Left renal pelvis (tissue), 4 donors: ENCODE measurements at places on chromosomes 2 and 18. TPM values are rescaled to one million over a fixed set of nuclear protein-coding genes. Genes with fewer than 3 reads are reported as not detected.

Gene CNOT11
- polyA plus RNA-seq, result 36.3 TPM

Gene TSPYL6
- not detected for polyA plus RNA-seq

Gene HADHA
- polyA plus RNA-seq, result 208 TPM

Gene PPP3R1
- polyA plus RNA-seq, result 67.4 TPM

Gene FBXO41
- 2.7 TPM for polyA plus RNA-seq

Gene SPATA3
- polyA plus RNA-seq, result not detected

Gene SPP2
- not detected for polyA plus RNA-seq

Gene SH3YL1
- polyA plus RNA-seq, result 124 TPM

Gene DUSP2
- 7.1 TPM for polyA plus RNA-seq

Gene PSME4
- polyA plus RNA-seq, result 65.7 TPM

Gene CD8B
- 0.61 TPM for polyA plus RNA-seq

Gene UGT1A10
- not detected for polyA plus RNA-seq

GRCh38 chr2:167136879-167137596 lies 248.8 kb downstream of the XIRP2 start:
- no peak for DNase-seq

- no peak for DNase-seq
Measured at GRCh38 chr2:191831410-191831994, 15.4 kb downstream of the CAVIN2 start.

DNA sequence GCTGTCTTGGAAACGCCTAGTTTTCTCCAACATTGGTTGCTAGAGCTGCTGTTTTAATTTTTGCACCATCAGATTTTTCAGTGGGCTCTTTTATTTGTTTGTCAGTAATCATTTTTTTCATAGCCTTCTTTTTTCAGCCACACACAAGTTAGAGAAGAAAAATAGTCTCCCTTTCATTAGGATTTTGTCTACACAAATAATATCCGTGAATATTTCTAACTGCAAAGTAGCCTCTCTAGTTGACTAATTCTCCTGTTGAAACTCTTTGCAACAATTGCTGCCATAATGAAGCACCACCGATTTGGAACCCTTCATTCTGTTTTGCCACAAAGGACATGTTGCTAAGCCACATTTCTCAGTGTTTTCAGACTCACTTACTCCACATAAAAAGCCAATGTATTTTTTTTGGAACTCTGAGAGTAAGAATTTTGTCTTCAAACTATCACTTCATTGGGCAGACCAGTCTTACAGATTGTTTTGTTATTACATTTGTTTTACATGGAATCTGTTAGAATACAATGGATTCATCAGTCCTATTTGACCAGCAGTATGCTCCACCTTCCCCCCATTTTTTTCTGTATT lies 9.6 kb downstream of the KCNJ3 start:
- no peak for DNase-seq

GRCh38 chr2:169001116-169001815 lies 29.9 kb downstream of the ABCB11 start:
- DNase-seq, result no peak

DNA sequence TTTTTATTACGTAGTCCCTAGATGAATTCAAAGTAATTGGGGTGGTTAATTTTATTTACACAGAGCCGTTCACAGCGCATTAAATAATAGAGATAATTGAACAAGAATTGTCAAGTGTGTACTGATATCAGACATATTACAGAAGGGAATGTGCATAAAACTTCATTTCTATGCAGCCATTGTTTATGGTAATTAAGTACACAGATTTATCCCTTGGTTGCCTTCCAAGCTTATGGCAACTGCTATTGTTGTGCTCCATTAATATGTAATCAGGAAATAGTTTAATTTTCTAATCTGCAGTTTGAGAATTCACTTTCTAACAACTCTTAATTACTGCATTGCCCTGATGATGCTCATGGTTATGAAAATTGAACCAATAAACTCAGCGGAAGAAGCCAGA lies 47.3 kb upstream of the OTX1 start:
- DNase-seq, result no peak

- no peak for DNase-seq
Measured at GRCh38 chr18:74370115-74370514, 54.5 kb downstream of the C18orf63 start.

GRCh38 chr18:46408334-46408987 lies 248.6 kb downstream of the LOXHD1 start:
- no peak for DNase-seq

- no peak for DNase-seq
Measured at GRCh38 chr18:45012286-45012685, 331.6 kb downstream of the SETBP1 start.

GRCh38 chr18:34220081-34220815 lies 4.5 kb downstream of the NOL4 start:
- DNase-seq, result no peak

DNA sequence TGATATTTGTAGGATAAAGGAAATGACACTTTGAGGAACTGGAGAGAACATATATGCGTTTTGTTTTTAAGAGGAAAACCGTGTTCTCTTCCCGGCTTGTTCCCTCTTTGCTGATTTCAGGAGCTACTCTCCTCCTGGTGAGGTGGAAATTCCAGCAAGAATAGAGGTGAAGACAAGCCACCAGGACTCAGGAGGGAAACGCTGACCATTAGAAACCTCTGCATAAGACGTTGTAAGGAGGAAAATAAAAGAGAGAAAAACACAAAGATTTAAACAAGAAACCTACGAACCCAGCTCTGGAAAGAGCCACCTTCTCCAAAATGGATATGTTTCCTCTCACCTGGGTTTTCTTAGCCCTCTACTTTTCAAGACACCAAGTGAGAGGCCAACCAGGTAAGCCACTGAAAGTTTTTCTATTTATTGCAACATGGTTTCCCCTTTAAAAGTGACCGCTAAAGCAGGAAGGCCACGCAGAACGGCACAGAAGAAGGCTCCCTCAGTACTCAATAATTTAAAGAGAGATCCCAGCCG lies 735 bp downstream of the NRP2 start:
- DNase-seq, result no peak

DNA sequence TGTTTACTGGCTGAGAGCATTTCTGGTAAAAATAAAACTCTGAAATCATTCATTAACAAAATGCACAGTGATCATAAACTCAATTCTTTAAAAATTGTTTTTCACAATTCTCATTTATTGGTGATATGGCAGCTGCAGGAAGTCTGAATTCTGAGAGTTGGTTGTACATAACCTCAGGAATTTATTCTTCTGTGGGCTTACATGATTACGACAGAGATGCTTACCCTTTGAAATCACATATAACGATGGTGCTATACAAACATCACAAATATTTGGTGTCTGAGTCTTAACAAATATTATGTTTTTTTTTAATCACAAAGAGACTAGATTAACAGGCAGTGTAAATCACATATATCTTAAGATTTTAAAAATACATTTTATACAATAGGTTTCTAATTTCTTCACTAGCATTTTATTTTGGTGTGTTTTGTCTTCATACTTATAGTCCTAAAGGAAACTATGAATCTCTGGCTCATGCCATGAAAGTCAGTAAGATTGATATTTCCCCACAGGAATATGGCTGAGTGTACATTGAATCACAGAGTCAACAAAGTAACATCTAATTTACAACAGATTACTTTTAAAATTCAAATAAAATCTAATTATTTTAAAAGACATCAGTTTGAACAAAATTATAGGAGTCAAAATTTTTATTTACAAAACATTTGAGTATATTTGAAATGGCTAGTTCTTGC lies 318.8 kb upstream of the THUMPD2 start:
- no peak for DNase-seq

DNA sequence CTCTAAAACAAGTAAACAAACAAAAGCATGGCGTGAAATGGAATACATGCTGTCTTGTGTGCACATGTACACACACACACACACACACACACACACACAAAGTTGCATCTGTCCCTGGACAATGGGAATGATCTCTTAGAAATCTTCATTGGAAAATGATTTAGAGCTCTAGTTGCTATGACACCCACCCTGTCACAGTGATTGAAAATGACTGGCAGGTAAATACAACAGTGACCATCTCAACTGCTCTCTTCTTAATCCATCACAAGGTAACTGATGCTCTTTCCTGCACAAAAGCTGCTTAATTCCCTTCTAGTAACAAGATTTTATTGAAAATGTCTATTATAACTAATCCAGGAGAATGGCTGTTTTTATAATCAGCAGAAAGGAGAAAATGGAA lies 1011.7 kb upstream of the GYPC start:
- no peak for DNase-seq

GRCh38 chr2:238227587-238228032 lies 12.2 kb downstream of the HES6 start:
- DNase-seq, result no peak

- no peak for DNase-seq
Measured at GRCh38 chr18:59052965-59053820, 86.5 kb upstream of the SEC11C start.

GRCh38 chr18:35432565-35433001 lies 55.4 kb upstream of the ZNF396 start:
- DNase-seq, result no peak

- no peak for DNase-seq
Measured at GRCh38 chr2:136242100-136242499, 124.2 kb upstream of the CXCR4 start.

- no peak for DNase-seq
Measured at GRCh38 chr2:241616168-241617125, 20.5 kb downstream of the THAP4 start.

DNA sequence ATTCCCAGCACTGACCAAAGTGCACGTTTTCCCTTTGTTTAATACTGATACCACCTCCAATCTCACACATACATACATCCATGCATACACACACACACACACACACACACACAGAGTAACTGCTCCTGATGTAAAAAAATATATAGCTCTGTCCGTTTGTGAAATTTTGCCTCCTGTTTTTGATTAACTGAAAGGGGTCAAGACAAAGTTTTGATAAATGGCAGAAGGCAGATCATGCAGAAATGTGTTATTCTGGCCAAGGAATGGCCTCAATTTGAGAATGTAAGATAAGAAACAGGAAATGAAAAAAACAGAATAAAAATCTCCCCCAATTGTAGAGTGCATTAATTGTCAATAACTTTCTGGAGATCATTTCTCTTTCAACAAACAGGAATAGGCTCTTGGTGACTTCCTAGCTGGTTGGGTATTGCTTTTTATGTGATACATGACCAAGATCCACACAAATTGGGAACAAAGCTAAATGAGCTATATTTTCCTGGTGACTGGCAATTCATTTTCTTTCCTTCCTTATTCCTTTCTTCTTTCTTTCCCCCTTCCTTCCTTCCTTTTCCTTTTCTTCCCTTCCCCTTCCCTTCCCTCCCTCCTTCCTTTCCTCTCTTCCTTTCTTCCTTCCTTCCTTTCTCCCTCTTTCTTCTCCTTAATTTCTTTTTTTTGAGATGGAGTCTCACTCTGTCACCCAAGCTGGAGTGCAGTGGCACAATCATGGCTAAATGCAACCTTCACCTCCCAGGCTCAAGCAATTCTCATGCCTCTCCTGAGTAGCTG lies 88.9 kb upstream of the PMAIP1 start:
- DNase-seq, result no peak

- no peak for DNase-seq
Measured at GRCh38 chr18:32469691-32470459, 807 bp downstream of the GAREM1 start.

GRCh38 chr2:104043864-104044263 lies 810.1 kb upstream of the POU3F3 start:
- DNase-seq, result no peak

DNA sequence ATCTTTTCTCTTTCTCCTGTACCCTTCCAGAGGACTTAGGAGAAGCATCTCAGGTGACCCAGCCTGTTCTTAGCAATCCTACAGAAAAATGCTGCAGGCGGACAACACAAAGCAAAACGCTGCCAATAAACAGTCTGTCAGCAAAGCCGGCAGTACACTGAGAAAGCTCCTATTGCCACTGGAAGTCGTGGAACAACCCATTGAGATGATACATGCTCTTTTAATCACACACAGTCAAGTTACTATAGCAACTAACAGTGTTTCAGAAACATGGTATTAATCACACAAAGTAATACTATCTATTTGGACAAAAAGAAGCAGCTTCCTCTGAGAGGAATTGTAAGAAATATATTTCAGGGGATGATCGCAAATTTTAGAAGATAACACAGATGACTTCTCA lies 10.5 kb downstream of the CTLA4 start:
- no peak for DNase-seq

- DNase-seq, result no peak
Measured at GRCh38 chr18:38966841-38967240, 1401.2 kb upstream of the CELF4 start.

GRCh38 chr2:122525336-122525735 lies 769.9 kb downstream of the TSN start:
- DNase-seq, result no peak

GRCh38 chr18:22650247-22650646 lies 232.5 kb upstream of the CTAGE1 start:
- no peak for DNase-seq

DNA sequence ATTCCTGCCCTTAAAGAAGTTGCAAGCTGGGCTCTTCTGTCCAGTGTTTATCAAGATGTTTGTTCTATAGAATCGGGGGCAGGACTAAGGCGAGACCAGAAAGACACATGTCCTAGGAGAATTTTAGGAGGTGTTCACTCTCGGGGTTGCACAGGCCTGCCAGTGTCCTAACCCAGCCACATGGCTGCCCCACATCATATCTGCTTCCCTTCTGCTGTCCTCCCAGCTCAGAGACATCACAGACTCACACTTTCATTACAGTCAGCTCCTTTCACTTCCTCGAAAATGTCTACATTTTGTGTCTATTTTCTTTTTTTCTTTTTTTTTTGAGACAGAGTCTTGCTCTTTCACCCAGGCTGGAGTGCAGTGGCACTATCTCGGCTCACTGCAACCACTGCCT lies 10.7 kb upstream of the MRO start:
- DNase-seq, result no peak

DNA sequence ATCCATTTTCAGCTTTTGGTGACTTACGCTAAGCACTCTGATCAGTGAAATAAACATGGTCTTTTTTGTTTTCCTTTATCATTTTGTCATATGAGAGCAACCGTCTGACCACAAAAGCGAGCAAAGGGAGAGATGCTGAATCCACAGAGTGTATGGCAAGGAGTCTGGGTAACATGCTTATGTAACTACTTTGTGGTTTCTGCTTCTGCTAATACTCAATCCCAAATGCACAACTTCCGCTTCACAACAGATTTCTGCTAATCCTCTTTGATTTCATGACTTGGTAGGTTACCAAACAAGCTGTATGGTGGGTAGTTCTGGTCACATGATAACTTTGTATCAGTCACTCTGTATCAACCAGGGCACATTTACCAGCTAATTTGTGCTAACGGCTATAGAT lies 908.4 kb upstream of the CRIM1 start:
- DNase-seq, result no peak

DNA sequence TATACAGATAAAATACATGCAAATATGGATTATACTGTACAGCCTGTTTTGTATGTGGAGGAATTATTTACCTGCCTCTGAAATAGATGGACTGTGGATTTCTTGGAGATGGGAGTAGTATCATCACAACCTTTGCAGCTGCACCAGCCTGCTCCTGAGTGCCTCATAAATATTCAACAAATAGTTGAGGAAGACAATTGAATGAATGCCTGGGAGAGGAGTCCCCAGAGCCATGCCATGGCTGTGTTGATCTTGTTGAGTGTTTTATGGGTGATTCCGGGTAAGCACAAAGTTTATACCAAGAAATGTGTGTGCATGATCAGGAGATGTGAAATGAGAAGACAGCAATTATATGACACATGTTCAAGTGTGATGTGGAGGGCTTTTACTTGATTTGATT lies 225.0 kb downstream of the FHOD3 start:
- DNase-seq, result no peak
